Activated CD4-positive, alpha-beta T cell treated with anti-CD3 and anti-CD28 coated beads, Interleukin-2, amount 50 U/mL, for 1 hour (primary cell): ENCODE measurements at places on chromosomes 5 and 9.

DNA sequence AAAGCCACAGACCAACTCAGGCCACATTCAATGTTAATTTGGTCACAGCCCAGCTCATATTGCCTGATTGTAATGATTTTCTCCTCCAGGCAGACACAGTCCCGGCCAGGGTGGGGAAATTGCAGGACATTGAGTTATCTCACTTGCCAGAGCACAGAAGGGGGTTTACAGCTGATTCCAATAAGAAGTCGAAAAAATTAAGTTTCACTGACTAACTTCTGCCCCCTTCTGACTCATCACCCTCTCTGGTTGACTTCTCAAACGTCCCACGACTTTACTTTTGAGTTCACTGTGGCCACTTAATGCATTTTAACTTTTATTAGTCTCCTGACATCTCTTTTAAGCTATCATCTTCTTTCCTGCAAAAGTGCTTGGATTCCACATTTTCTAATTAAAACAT, 321.4 kb upstream of the WWC1 start:
- no peak for DNase-seq

DNA sequence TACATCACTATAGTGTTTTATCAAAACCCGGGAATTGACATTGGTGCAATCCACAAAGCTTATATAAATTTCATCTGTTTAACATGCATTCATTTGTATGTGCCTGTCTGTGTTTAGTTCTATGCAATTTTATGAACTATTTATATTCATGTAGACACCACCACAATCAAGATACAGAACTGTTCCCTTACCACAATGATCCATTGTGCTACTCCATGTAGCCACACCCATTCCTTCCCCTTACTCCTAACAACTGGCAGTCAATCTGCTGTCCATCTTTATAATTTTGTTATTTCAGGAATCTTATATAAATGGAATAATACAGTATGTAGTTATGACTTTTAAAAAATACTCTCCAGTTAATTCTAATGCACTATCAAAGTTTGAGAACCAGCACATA, 389.5 kb downstream of the HTR1A start:
- no peak for DNase-seq

GRCh38 chr9:109349421-109349846, 28.6 kb upstream of the EPB41L4B start:
- no peak for DNase-seq

- no peak for DNase-seq
These were observed 151.3 kb upstream of the TMEM161B start for GRCh38 chr5:88419931-88420330.
